ENCODE measurements at places on chromosomes 3 and 15.
A peak's percentile ranks its signal among the peaks of the same experiment; 100 is the strongest.

GRCh38 chr3:15064299-15064834 lies 748 bp downstream of the MRPS25 start:
- peak; percentile 68 for DNase-seq

DNA sequence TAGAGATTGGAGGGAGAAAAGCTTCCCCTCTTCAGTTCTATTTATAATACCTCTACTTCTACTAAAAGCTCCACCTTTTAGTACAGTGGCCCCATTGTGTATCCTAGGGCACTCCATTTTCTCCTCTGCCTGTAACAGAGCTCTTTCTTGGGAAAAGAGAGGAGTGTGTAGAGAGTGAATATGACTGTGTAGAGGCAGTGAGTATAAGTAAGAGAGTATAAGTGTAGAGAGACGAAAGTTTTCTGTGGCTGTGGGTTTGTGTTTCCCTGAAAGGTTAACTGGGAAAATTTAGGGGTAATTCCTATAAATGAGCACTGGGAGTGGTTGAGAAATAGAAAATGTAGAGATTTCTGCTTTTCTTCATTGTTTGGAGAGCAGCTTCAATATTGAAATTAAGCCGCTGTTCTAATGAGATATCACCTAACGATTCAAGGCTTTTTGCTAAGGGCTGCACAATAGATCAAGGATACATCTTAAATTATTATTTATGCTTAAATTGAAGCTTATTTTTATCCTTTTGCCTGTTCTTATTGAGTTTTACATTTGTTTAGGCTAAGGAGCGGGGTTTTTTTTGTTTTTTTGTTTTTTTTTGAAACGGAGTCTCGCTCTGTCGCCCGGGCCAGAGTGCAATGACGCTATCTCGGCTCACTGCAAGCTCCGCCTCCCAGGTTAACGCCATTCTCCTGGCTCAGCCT lies 6.9 kb downstream of the IQGAP1 start:
- DNase-seq: no peak

DNA sequence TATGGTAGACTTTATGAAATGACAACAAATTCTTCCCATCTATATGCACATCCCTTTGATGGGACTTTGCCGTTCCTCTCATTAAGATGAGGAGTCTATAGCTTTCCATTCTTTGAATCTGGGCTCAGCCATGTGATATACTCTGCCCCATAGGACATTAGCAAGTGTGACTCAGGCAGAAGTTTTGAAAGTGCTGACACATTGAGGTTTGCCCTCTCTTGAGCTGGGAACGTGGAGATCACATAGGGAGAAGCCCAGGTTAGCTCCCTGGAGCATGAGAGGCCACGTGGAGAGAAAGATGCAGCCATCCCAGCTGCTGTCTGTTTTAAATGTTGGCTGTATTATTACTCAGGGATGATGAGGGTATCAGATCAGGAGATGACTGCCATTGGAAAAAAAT lies 67.7 kb upstream of the OXTR start:
- no peak for DNase-seq

- no peak for DNase-seq
Measured at GRCh38 chr3:102400142-102400541, 34.7 kb upstream of the ZPLD1 start.

DNA sequence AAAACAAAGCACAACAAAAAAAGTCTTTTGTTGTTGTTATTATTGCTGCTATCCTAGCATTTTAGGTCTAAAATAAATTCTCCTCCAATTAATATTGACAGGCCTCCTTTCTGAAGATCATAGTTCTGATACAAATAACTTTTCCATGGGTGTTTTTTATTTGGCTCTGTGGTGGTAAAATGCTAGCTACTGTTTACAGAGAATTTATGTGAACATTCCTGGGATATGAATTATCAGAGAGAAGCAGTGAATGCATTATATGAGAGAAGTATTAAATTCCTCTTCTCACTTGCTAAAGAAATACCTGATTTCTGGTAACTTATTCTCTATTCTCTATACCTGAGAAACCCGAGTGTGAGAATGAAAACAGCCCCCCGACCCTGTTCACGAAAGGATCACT lies 57.5 kb upstream of the TMCO5A start:
- DNase-seq: no peak

GRCh38 chr3:37768107-37768809 lies 93.4 kb upstream of the CTDSPL start:
- DNase-seq: no peak

DNA sequence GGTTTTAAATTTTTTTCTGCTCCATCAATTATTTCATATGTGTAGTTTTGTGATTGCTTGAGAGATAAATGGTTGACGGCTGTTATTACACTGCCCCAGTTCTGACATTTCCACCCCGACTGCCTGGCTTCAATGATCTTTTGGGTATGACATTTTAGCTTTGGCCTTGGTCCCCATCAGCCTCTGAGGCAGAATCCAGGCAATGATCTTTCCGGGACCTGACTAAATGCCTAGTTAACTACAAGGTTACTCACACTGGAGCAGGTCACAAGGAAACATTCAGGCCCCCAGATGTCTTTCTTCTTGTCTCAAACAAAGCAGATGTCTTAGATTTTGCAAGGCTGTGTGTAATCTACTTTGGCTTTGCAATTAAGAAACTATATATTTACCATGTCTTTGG lies 61.1 kb upstream of the TMCO5A start:
- no peak for DNase-seq

DNA sequence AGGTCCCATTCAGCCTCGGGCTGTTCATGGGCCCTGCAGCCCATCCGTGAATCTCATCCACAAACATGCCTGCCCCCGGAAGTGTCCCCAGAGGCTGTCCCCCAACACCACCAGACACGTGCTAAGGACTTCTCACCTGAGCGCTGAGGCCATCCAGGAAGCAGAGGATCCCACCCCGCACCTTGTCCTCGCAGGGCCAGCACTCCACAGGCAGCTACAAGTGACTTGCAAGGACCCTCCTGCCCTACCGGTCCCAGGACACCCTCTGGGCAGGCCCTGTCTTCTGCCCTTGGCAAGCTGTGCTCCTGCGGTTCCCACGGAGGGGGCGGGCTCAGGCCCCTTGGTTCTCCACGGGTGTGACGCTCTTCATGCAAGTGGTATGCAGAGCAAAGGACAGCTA lies 146.0 kb downstream of the NUP210 start:
- DNase-seq: no peak

- no peak for DNase-seq
Measured at GRCh38 chr3:146507331-146508120, 36.9 kb downstream of the PLSCR1 start.

DNA sequence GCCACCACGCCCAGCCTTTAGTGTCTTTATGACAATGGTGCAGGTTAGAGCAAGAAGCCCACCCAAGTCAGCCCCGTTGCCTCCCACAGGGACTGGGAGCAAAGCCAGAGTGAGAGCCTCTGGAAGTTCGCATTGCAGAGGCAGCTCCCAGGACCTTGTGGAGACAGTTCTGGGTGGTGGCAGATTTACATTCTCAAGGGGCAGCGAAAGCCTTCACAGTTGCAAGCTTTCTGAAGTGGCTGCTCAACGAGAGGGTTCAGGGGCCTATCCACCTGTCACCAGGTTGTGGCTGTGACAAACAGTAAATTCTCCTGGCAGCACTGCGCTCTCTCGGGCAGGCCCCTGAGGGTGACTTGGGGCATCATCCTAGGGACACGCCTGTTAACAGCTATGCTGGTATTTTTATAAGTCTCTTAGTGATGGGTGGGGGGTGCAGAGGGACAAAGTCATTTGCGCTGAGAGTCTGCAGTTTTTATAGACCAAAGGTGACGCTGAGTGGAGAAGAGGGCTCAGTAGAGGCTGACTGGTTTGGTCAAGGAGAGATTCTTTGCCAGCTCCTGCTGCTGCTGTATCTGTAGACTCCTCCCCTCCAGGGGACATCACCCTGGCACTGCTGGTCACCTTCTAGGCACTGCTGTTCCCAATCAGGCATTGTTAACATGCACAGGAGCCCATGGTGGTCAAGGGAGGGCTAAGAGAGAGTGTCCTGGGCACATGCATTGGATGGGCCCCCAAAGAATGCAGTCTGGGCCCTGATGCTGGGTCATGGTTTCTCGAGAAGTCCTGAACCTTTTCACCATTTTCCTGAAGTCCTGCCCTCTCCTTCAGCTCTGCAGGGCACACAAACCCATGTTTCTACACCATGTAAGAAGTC lies 57.5 kb upstream of the KLF13 start:
- peak; percentile 43 for DNase-seq

DNA sequence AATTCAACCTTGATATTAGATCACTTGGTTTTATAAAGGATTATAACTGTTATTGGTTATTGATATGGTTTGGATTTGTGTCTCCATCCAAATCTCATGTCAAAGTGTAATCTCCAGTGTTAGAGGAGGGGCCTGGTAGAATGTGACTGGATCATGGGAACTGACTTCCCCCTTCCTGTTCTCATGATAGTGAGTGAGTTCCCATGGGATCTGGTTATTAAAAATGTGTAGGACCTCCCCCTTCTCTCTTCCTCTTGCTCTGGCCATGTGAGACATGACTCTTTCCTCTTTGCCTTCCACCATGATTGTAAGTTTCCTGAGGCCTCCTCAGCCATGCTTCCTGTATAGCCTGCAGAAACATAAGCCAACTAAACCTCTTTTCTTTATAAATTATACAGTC lies 136.0 kb upstream of the UBE2E2 start:
- no peak for DNase-seq

All from activated CD8-positive, alpha-beta memory T cell treated with anti-CD3 and anti-CD28 coated beads, Interleukin-2, amount 50 U/mL, for 48 hours (primary cell).